ENCODE measurements at places on chromosomes 16 and 17. TPM values are rescaled to one million over a fixed set of nuclear protein-coding genes. Genes with fewer than 3 reads are reported as not detected.

DNA sequence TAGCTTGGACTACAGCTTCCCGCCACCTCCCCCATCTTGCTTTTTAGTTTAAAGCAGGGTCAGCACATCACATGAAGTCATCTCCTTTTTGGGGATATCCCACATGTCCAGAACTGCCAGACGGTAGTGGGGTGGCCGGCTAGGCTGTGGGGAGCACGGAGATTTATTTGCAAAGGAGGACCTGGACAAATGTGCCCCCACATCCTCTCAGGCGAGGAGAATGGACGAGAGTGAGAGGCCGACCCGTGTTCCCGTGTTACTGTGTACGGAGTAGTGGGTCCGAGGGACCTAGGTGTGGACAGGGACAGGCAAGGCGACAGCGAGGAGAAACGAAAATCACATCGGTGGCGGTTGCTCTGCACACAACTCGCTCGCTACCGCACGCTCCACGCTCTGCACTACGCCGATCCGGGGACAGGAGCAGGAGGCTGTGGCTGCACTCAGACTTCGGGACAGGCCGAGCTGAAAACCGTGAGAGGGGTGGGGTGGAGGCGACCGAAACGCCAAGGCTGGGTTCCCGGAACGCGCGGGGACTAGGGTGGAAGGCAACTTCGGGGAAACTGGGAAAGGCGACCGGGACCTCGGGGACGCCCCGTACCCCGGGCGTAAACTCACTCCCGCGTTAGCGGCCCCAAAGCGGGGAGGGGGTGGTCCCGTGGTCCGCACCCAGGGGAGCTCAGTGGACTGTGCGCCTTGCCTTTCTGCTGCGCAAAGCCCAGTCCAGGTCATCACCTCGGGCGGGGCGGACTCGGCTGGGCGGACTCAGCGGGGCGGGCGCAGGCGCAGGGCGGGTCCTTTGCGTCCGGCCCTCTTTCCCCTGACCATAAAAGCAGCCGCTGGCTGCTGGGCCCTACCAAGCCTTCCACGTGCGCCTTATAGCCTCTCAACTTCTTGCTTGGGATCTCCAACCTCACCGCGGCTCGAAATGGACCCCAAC lies at the start of gene MT1A:
Gene MT1A (plus strand): TSS at position 853 of the 937 bp plus-strand sequence. CDS start 73 bp downstream, at position 926.
- no peak for DNase-seq

GRCh38 chr17:81310949-81311550 lies 15.9 kb upstream of the SLC38A10 start:
- no peak for DNase-seq

DNA sequence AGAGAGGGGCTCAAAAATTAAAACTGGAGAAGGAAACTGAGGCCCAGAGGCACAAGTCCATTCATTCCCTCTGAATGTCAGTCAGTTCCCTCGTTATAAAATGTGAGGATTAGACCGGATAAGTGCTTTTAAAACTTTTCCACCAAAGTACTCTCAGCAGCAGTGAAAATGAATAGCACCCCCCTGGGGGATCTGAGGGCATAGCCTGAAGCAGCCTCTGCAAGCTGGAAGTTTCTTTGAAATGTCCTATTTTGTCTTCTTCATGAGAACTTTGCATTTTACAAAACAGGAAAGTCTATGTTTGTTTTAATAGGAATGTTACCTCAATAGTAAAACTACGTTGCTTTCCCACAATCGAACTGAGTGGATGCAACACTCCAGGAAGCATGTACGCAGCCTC lies 273.0 kb downstream of the CEP112 start:
- DNase-seq: no peak

DNA sequence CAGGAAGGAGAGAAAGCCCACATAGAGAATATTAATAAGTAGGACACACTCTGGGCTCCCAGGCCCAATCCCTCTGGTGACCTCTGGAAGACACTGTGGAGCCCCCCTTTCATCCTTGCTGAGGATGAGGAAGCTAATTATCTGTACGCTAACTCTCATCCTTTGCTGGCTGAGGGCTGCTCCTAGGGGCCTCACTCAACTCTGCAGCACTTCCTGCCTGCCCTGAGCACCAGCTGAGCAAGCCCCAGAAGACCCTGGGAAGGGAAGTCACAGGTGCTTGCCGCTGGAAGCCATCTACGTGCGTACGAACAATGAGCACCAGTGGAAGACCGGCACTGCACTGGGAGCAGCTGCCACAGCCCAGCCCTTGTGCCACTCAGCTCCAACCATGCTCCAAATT lies 145.8 kb upstream of the CDH5 start:
- DNase-seq: peak; percentile 32

DNA sequence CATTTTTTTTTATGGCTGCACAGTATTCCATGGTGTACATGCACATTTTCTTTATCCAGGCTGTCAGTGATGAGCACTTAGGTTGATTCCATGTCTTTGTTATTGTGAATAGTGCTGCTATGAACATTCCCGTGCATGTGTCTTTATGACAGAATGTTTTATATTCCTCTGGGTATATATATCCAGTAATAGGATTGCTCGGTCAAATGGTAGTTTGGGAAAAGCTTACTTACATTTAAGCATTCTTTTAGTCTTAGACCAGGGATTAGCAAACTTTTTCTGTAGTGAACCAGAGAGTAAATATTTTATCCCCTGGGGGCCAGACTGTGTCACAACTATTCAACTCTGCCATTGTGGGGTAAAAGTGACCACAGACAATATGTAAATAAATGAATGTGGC lies 40.2 kb downstream of the MED13 start:
- DNase-seq: no peak

DNA sequence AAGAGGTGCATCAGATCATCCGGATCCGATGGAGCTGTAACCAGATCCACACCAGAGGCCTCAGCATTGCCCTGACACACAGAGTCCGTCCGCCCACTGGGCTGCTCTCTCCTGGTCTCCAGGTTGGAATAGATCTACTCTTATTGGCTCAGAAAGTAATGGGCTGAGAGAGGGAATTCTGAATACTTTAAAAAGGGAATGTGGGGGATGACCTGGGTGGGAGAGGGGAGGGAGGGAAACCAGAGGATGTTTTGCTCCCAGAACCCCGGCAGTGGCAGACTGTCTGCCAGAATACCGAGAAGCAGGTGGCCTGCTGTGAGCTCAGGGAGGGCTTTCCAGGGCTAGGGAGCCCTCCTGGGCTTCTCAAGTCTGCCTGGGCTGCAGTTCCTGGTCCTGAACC lies 126.5 kb downstream of the ENGASE start:
- no peak for DNase-seq

- DNase-seq: no peak
These were observed 91.4 kb upstream of the FA2H start for GRCh38 chr16:74865922-74866598.

- DNase-seq: no peak
These were observed 13.4 kb downstream of the BCO1 start for GRCh38 chr16:81251871-81252270.

GRCh38 chr16:46787909-46788308 lies 39.8 kb upstream of the MYLK3 start:
- no peak for DNase-seq

Gene ITGB3
- polyA plus RNA-seq: 10.9 TPM

Gene CFAP97D1
- polyA plus RNA-seq: not detected

Gene PTX4
- 0.59 TPM for polyA plus RNA-seq

Gene KRTAP4-6
- polyA plus RNA-seq: not detected

Gene HOXB6
- 1.8 TPM for polyA plus RNA-seq
